Inflammatory macrophage treated with lipopolysaccharide for 4 hours (primary cell): ENCODE measurements at places on chromosomes 12 and 14.

DNA sequence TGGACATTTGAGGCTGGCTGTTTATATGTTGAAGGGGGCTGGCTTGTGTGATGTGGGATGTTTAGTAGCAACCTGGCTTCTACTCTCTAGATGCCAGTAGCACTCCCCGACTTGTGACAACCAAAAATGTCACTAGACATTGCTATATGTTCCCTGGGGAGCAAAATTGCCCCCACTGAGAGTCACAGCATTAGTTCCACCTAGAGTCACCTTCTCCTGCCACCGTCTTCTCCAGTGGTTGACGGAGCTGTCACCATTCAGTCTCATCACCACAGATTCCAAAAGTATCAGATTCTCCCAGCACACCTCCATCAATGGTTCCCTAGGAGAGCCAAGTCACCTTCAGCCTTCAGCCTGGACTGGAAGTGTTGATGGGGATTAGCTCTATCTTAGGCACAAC is 7.8 kb upstream of the KRT76 start:
- no peak for DNase-seq

- no peak for DNase-seq
Observed at GRCh38 chr12:121713257-121713777, 765 bp downstream of the TMEM120B start.

GRCh38 chr12:41919048-41919447 is 225.6 kb downstream of the GXYLT1 start:
- no peak for DNase-seq

DNA sequence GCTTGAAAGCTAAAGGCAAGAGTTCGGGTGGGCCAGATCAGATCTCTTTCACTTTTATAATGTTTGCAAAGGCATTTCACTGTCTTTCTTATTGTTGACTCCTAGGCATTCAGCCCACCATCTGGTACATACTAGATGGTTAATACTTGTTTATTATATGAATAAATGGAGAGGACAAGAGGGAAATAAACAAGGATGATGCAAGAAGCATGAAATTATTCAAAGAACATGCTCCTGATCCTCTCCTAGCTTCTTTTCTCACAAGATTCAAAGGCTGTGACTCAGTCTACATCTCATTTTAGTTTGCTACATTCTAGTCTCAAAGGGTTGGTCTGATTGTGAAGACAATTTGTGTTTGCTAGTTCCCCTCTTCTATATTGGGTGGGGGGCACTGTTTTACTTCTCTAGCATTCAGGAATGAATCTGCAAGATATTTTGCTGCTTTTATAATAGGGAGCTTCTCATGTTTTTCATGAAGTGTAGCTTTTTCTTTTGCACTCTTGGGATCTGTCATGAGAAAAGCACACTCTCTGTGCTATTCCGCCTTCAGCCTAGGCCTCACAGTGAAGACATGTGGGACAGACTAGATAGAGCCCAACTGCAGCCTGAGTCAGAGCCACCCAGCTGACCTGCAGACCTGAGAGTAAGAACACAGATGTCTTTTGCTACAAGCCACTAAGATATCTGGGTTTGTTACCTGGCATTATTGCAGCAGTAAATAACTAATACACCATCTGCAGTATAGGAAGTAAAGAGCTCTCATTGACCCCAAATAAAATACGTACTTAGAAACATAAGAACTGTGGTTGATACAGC is 65.7 kb downstream of the PTHLH start:
- no peak for DNase-seq

DNA sequence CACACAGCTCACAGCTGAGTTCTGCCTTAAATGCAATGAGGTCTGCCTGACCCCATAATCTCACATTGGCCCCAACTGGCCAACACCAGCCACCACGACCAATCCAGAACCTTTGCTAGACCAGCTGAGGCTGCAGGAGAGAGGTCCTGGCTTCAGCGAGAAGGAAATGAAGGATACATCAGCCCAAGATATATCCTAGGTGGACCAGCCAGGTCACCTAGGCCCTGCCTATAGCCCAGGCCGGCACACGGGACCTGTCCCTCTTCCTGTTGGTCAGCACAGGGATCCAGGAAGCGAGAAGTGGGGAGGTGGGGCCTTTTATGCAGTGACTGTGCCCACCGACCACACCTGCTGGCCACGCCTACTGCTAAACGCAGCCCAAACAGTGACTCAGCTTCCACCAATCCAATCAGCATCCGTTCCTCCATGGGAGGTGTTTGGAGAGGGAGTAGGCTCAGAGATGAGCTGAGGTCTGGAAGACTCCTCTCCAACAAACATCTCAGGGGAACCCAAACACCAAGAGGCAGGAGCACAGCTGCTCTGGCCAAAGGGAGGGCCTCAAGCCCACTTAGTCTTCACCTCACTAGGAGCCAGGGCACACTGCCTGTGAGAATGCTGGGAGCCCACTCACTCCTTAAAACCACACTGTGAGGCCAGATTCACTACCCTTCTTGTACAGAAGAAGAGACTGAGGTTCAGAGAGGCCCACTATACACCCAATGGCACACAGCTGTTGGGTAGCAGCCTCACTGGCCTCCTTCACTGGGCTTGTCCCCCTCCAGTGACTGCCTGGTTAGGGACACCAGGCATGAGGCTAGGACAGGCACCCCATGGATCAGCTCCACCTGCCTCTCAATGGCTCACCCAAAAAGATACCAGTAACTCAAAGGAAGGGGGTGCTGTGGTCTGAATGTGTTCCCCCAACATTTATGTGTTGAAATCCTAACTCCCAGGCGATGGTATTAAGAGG is 51.3 kb upstream of the PPP2R5C start:
- DNase-seq = no peak

DNA sequence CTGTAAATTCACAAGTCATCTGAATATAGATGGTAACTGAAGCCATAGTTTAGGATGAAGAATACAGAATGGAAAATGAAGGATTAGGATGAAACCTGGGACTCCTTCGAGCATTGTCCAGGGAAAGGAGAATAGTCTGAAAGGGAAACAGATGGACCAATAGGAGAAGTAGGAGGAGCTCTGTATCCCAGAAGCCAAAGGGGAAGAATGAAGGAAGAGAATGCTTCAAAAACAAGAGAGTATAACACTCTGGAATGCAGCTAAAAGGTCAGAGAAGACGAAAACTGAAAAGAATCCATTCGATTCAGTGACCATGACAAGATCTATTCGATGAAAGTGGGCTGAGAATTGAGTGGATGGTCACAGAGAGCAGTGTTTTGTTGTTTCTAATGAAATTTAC is 1.0 kb downstream of the GMFB start:
- DNase-seq = peak; percentile 36

- DNase-seq = no peak
Observed at GRCh38 chr14:50285861-50286260, 26.2 kb downstream of the L2HGDH start.
